ENCODE measurements at places on chromosomes 3 and 15.

- DNase-seq: no peak
Measured at GRCh38 chr15:38695249-38696108, 130.9 kb upstream of the RASGRP1 start.

- DNase-seq: peak; percentile 6
Measured at GRCh38 chr15:73125219-73125618, 73.0 kb downstream of the NEO1 start.

DNA sequence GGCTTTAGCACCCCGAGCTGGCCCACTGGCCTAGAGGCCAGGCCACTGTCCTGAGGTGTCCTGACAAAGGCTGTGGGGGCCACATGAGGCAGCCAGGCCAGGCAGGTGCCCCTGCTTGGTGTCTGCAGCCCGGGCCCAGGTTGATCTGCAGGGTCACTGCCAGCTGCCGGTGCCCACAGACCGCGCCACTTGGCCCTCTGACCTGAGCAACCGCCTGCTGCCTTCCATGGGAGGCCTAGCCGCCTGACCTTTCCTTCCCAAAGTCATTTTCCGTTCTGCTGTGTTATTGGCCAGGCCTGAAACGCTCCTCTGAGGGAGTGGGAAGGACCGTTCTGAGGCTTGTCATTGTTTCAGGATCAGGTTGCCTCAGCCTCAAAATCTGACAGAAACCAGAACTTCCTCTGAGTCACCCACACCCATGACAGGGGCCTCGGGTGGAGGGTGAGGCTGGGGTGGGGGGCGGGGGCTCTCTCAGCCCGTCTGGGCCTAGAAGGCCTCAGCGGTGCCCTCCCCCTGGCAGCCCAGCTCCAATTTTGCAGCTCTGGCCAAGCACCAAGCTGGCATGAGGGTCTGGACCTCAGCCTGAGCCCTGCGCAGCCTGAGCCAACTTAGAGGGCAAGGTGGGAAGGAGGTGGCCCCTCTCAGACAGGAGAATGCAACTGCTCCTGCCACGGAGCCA, 140.7 kb upstream of the MEF2A start:
- peak; percentile 83 for DNase-seq

GRCh38 chr3:156658732-156659090, 15.7 kb upstream of the TIPARP start:
- DNase-seq: no peak

GRCh38 chr3:156678197-156678596, 3.8 kb downstream of the TIPARP start:
- no peak for DNase-seq

- DNase-seq: no peak
Measured at GRCh38 chr15:26115229-26115943, 252.3 kb upstream of the ATP10A start.

- no peak for DNase-seq
Measured at GRCh38 chr3:112334691-112335433, 1.9 kb downstream of the CD200 start.

Data from fibroblast of upper back skin (primary cell).